ENCODE measurements at places on chromosomes 2 and 18.

DNA sequence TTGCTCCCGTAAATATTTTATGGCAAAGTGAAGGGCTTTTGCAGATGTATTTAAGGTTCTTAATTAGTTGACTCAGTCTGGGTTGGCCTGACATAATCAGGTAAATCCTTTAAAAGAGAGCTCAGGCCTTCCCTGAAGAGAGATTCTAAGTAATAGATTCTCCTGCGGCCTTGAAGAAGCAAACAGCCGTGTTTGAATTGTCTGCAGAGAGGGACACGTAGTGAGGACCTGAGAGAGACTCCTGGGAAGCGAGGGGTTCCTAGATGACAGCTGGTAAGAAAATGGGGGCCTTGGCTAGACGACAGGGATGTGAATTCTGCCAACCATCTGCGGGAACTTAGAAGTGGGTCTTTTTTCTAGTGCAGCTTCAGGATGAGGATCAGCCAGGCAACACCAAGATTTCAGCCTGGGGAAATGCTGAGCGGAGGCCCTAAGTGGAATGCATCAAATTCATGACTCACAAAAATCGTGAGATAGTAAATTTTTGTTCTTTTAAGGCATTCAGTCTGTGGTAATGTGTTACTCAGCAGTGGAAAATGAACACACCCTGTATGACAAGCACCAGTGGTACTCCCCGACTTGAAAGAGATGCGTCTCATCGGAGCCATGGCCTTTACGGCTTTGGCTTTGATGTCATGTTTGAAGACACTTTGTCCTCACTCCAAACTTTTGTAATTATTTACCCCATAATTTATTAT is 62.1 kb upstream of the SMIM21 start:
- no peak for DNase-seq

DNA sequence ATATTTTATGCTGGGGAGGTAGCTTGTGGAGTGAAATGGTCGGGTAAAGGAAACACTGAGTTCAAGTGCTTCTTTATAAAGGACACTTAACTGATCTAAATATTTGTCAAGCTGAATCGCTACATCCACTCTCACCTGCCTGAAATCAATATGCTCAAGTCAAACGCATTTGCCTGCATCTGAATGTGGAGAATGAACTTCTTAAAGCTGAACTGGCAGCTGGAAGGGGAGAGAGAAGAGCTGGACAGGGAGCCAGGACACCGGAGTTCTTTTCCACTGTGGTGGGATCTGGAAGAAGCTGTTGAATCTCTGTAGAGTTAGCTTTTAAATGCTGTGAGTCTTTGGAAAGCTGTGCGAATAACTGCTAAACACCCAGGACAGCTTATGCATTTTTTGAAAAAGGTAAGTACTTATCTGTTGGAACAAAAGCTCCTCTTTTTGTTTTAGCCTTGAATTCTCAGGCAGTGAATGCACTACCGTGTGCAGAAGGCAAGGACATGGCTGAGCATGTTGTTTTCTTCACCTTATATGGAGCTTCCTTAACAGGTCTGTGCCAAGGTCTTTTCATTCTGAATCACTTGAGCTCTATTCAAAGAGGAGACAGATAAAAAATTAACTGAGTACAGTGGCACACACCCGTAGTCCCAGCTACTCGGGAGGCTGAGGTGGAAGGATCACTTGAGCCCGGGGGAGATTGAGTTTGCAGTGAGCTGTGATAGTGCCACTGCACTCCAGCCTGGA is 74.2 kb upstream of the KLF7 start:
- peak; percentile 52 for DNase-seq

- peak; percentile 72 for DNase-seq
These were observed 3.7 kb upstream of the BCL2L11 start for GRCh38 chr2:111116843-111117597.

DNA sequence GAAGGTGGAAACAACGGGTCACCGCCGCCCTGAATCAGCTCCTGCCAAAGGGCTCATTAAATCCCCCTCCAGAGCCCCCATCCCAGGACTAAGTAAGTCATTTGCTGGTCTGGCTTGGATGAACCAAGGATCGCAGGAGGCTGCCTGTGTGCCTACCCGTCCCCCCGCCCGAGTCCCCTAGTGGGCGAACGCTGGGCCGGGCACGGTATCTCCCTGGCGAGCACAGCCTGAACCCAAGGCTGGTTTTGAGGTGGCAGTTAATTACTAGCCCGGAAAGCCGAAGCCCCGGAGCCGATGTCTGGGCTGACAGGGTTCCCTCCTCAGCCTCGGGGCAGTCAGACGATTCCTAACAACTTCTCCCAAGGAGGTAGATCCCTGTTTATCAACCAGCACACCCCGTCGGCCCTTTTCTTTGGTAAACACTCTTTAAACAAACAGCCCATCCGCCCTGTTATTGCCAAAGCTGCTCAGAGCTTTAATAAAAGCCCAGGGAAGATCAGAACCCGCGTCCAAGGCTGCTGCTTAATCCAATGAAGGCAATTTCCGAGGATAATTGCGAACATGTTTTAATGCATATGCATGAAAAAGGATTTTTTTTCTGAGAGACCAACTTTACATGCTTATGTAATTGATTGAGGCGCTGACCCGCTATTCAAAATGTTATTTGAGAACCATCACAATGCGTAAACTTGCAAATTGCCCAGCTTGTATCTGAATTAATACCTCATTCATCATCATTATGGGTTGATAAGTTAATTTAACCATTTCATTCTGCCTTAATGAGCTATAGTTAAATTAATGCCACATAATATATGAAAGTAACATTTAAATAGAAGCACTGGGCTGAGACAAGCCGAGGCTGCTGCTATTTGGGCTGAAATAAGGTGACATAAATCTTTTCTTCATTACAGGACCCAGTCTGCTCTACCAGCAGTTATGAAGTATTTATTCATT is 10.5 kb downstream of the EVX2 start:
- no peak for DNase-seq

DNA sequence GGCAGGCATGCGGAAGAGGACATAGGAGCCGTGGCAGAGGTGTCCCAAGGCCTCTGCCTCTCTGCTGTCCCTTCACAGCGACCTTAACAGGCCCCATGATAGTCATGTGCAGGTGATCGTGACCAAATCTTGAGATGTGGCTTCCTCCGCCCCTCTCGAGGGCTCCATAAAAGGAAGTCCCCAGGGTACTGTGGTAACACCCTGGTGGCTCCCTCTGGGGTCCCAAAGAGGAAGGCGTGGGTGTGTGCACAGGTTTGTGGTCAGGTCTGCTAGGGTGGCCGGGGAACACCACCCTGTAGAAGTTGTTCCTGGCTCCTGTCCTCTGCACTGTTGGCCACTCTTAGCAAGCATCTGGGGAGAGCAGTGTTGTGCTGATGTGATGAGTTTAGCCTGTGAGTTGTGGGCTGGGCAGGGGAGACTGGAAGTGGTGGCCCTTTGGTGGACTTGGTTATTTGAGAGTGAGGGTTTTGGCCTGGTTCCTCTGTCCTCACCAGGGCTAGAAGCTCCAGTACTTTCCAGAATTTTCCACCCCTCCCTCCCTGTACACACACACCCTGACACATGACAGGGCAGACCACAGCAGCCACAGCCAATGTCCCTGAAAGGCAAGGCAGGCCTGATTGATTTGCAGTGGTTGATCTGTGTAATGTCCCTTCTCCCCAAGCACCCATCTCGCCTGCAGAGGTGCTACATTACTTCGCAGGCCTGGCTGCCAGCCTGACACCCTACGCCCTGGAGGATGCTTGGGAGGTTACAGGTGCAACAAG is 68.9 kb upstream of the BOD1L2 start:
- DNase-seq: peak; percentile 11

GRCh38 chr2:223566396-223566795 is 35.8 kb downstream of the SCG2 start:
- no peak for DNase-seq

- no peak for DNase-seq
These were observed 633 bp upstream of the RNF152 start for GRCh38 chr18:61893309-61893970.

GRCh38 chr2:196959734-196960338 is 33.3 kb upstream of the PGAP1 start:
- no peak for DNase-seq
